T-helper 17 cell (primary cell): ENCODE measurements at places on chromosomes 11 and 22.

DNA sequence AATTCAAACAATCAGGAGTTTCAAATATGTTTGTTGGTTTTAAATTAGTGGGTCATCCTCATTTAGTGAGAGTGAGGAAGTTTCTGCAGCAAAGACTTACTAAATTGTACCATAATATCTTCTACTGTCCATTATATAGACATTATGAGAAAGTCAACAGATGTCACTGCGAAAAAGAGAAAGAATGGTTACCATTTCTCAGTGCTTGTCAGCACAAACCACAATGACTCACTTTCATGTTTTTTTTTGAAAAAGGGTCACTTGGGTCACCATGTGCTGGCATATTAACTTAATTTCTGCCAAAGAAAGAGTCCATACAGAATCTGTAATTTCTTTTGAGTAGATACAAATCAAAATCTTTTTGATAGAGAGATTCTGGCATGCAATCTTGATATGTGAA is 924.6 kb upstream of the FAT3 start:
- H3K4me3 ChIP-seq, result no peak overlapping the region
- no peaks in the 10 kb centered on the region for H3K36me3 ChIP-seq
- H3K4me1 ChIP-seq, result no peaks in the 10 kb centered on the region
- no peak for DNase-seq
- no peaks in the 10 kb centered on the region for H3K27me3 ChIP-seq

DNA sequence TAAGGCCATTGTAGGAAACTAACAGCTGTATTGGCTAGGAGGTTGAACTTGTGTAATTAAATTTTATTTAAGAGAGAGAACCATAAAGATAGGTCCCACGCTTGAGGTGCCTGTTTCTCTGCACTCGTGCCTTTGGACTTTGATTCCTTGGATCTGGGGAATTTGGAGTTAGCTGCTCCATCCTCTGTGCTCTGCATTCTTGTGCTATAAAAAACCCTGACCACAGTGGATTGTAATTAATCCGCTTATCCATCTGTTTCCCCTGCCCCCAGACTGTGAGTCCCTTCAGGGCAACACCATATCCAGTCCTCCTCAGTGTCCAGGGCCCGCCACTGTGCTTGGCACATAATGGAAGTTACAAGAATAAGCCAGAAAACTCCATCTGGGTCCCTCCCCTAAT is 169.8 kb downstream of the SPON1 start:
- H3K4me3 ChIP-seq, result no peak overlapping the region
- no peak overlapping the region for H3K27ac ChIP-seq
- peaks cover 6% of the 10 kb centered on the region for H3K36me3 ChIP-seq
- DNase-seq, result no peak

DNA sequence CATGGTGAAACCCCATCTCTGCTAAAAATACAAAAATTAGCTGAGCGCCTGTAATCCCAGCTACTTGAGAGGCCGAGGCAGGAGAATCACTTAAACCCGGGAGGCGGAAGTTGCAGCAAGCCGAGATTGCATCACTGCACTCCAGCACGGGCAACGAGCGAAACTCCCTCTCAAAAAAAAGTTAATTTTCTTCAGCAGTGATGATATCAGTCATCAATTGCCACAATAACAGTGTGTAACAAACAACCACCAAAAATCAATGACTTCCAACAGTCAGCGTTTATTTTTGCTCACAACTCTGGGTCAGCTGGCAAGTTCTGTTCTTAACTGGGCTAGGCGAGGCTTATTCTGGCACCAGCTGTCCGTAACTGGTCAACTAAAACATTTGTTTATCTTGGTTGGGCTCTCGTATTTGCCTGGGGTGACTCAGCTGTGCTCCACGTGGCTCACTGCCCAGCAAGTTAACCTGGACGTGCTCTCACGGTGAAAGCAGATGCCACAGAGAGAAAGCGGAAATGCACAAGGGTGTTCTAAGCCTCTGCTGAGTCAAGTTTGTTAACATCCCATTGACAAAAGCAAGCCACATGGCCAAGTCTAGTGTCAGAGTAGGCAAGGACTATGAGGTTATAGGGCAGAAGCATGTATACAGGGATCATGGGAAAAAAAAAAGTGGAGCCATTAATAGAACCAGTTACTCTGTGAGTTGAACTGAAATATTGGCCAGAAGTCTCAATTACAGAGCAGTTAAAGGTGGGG is 52.1 kb downstream of the LHFPL7 start:
- no peaks in the 10 kb centered on the region for H3K4me1 ChIP-seq
- DNase-seq, result no peak
- no peaks in the 10 kb centered on the region for H3K27me3 ChIP-seq
- H3K36me3 ChIP-seq, result peaks cover 8% of the 10 kb centered on the region
- no peak overlapping the region for H3K4me3 ChIP-seq
- H3K27ac ChIP-seq, result no peak overlapping the region

GRCh38 chr11:8533332-8533731 is 60.7 kb downstream of the STK33 start:
- H3K27me3 ChIP-seq, result peaks cover 35% of the 10 kb centered on the region
- H3K36me3 ChIP-seq, result no peaks in the 10 kb centered on the region
- H3K4me3 ChIP-seq, result no peak overlapping the region
- no peak overlapping the region for H3K27ac ChIP-seq
- DNase-seq, result no peak

DNA sequence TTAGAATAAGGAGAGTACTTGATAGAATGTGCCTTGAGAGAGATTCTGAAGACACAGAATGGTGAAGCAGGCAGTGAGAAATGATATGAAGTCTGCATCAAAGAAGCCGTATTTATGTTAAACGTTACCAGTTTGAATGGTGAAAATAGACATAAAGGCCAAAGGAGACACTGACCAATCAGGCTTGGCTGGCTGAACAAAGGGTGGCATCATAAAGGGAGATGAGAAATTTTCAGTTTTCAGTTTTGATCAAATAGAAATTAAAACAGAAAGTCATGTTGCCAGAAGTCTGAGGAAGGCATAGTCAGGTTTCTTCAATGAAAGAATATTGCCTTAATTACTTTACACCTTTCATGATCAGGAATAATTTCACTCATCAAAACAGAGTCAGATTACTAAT is 6.6 kb downstream of the OR51F1 start:
- DNase-seq, result no peak
- H3K27me3 ChIP-seq, result no peaks in the 10 kb centered on the region
- no peak overlapping the region for H3K4me3 ChIP-seq
- H3K27ac ChIP-seq, result no peak overlapping the region
- no peaks in the 10 kb centered on the region for H3K4me1 ChIP-seq
- H3K36me3 ChIP-seq, result no peaks in the 10 kb centered on the region

- peak overlapping the region; percentile 60 for H3K27ac ChIP-seq
- H3K4me3 ChIP-seq, result peak overlapping the region; percentile 62
- peaks cover 7% of the 10 kb centered on the region for H3K27me3 ChIP-seq
- DNase-seq, result no peak
- no peaks in the 10 kb centered on the region for H3K36me3 ChIP-seq
Observed at GRCh38 chr11:119691020-119691666, 37.9 kb downstream of the NECTIN1 start.

DNA sequence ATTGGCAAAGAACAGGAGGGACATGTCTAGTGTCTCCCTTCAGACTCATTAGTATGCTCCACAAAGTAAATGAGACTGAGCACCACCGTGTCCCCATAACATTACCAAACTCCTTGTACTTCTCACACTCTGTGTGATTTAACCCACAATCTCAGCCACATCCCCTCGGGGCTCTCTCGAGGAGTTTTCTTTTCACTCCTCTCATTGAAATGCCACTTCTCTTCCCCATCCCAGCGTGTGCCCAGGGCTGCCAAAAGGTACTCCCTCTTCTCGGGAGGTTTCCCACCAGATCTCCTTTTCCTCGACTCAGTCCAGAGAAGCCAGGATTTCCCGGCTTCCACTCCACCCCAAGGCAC is 1.1 kb downstream of the RBFOX2 start:
- peaks cover 2% of the 10 kb centered on the region for H3K36me3 ChIP-seq
- peak overlapping the region; percentile 93 for H3K4me3 ChIP-seq
- peak overlapping the region; percentile 84 for H3K27ac ChIP-seq
- DNase-seq, result no peak
- H3K27me3 ChIP-seq, result peaks cover 19% of the 10 kb centered on the region
- H3K4me1 ChIP-seq, result peaks cover 29% of the 10 kb centered on the region

GRCh38 chr22:38346506-38346905 is 29.3 kb upstream of the CSNK1E start:
- H3K36me3 ChIP-seq, result no peaks in the 10 kb centered on the region
- peaks cover 5% of the 10 kb centered on the region for H3K4me1 ChIP-seq
- H3K27me3 ChIP-seq, result peaks cover 8% of the 10 kb centered on the region
- no peak overlapping the region for H3K4me3 ChIP-seq
- DNase-seq, result no peak
- no peak overlapping the region for H3K27ac ChIP-seq

- peaks cover 4% of the 10 kb centered on the region for H3K4me1 ChIP-seq
- DNase-seq, result no peak
- H3K4me3 ChIP-seq, result no peak overlapping the region
- H3K27me3 ChIP-seq, result peaks cover 28% of the 10 kb centered on the region
- no peak overlapping the region for H3K27ac ChIP-seq
- H3K36me3 ChIP-seq, result no peaks in the 10 kb centered on the region
Observed at GRCh38 chr11:117664897-117665296, 132.1 kb downstream of the DSCAML1 start.

DNA sequence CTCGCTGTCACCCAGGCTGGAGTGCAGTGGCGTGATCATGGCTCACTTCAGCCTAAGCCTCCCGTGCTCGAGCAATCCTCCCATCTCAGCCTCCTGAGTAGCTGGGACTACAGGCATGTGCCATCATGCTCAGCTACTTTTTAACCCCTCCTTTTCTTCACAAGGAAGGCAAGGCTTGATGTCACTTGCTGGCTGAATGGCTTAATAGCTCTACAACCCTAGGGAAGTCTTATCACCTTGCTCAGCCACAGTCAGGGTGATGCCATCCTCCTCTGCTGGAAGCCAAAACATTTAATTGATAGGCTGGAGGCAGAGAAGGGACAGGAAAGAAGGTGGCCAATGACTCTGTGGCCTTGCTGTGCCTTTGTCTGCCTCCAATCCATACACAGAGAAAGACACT is 131.9 kb downstream of the MED15 start:
- peaks cover 2% of the 10 kb centered on the region for H3K36me3 ChIP-seq
- no peak overlapping the region for H3K27ac ChIP-seq
- H3K4me1 ChIP-seq, result peaks cover 7% of the 10 kb centered on the region
- peaks cover 13% of the 10 kb centered on the region for H3K27me3 ChIP-seq
- DNase-seq, result no peak

- no peak overlapping the region for H3K27ac ChIP-seq
- H3K4me3 ChIP-seq, result no peak overlapping the region
Observed at GRCh38 chr11:24375931-24376330, 120.9 kb upstream of the LUZP2 start.

- H3K4me3 ChIP-seq, result peak within 1 kb of the TSS; percentile 98
- H3K27me3 ChIP-seq, result no peaks in the 10 kb centered on the region
- peak; percentile 81 for DNase-seq
- no peak within 1 kb of the TSS for H3K27ac ChIP-seq
- peaks cover 4% of the 10 kb centered on the region for H3K36me3 ChIP-seq
Observed at GRCh38 chr11:47847892-47848699, at the start of gene NUP160. Gene NUP160 (minus strand): TSS chr11:47848350. CDS start chr11:47848318, 32 bp downstream.

- H3K36me3 ChIP-seq, result no peaks in the 10 kb centered on the region
- H3K4me3 ChIP-seq, result no peak overlapping the region
- H3K4me1 ChIP-seq, result no peaks in the 10 kb centered on the region
Observed at GRCh38 chr11:15501566-15501965, 386.8 kb downstream of the INSC start.

- no peak overlapping the region for H3K27ac ChIP-seq
- no peaks in the 10 kb centered on the region for H3K4me1 ChIP-seq
- H3K36me3 ChIP-seq, result no peaks in the 10 kb centered on the region
- no peaks in the 10 kb centered on the region for H3K27me3 ChIP-seq
- DNase-seq, result no peak
Observed at GRCh38 chr11:88213406-88213805, 38.2 kb upstream of the RAB38 start.

- H3K4me3 ChIP-seq, result no peak overlapping the region
- H3K27ac ChIP-seq, result no peak overlapping the region
- DNase-seq, result no peak
- peaks cover 2% of the 10 kb centered on the region for H3K4me1 ChIP-seq
- no peaks in the 10 kb centered on the region for H3K36me3 ChIP-seq
- H3K27me3 ChIP-seq, result no peaks in the 10 kb centered on the region
Observed at GRCh38 chr22:43293655-43294392, 49.3 kb downstream of the SCUBE1 start.

- H3K27ac ChIP-seq, result no peak overlapping the region
- H3K27me3 ChIP-seq, result peaks cover 50% of the 10 kb centered on the region
- no peaks in the 10 kb centered on the region for H3K36me3 ChIP-seq
Observed at GRCh38 chr22:32660292-32660691, 141.2 kb upstream of the TIMP3 start.

- no peaks in the 10 kb centered on the region for H3K36me3 ChIP-seq
- no peak overlapping the region for H3K4me3 ChIP-seq
- peaks cover 45% of the 10 kb centered on the region for H3K4me1 ChIP-seq
- peak overlapping the region; percentile 75 for H3K27ac ChIP-seq
Observed at GRCh38 chr11:6674862-6675261, 8.3 kb downstream of the MRPL17 start.

DNA sequence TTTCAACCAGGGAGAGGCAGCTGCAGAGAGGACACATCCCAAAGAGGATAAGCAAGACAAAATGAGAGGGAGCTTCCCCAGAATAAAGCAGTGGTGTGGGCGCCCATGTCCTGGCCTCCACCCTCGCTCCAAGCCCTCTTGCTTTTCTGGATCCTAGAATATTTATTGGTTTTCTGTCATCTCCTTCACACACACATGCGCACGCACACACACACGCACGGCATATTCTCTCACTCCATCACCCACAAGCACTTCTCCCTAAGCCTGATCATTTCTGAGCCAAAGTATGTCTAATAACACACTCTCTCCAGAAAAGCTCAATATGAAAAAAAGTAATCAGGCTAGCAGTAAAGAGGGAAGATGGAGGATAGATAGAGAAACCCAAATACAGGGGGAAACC is 7.6 kb downstream of the IGSF9B start:
- H3K4me1 ChIP-seq, result peaks cover 63% of the 10 kb centered on the region
- DNase-seq, result no peak
- H3K4me3 ChIP-seq, result peak overlapping the region; percentile 63
- peaks cover 4% of the 10 kb centered on the region for H3K27me3 ChIP-seq
